ENCODE measurements at places on chromosomes 4 and X.

DNA sequence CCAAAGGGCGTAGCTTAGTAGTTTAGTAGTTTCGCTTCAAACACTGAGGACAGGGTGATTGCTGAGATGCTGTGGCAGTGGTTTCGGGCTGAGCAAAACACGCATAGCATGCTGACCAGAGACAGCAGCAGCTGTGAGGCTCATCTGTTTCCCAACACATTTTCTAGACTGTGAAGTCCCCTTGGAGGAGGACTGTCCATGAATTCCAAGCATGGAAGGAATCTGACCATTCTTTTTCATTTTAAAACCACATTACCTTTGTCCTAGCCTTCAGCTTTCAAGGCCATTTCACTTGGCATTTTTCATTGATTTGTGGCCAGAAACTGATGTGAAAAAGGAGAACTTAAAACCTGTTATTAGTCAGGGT, 240.9 kb downstream of the PALLD start:
- DNase-seq, result no peak

GRCh38 chr4:38600575-38600974, 63.4 kb upstream of the KLF3 start:
- no peak for DNase-seq

DNA sequence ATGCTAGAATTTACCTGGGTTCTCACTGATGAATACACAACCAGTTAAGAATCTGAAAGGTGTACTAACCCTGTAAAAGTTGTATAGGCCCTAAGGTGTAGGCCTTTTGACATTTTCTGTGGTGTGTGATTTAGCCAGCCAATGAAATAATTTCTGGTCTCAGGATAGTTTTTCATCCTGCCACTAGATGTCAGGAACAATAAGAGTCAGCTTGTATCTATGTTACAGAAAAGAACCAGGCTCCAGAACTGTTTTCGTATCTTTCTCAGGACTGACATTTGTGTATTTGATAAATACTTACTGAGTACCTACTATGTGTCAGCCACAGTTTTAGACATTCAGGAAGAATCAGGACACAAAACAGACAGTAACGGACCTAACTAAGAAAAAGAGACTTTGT, 673.6 kb upstream of the TENM3 start:
- DNase-seq, result no peak

- DNase-seq, result no peak
Measured at GRCh38 chr4:80196259-80196921, 913 bp upstream of the PRDM8 start.

- no peak for DNase-seq
Measured at GRCh38 chrX:114774691-114775090, 190.8 kb downstream of the HTR2C start.

- no peak for DNase-seq
Measured at GRCh38 chrX:68183612-68184214, 249.6 kb downstream of the OPHN1 start.

DNA sequence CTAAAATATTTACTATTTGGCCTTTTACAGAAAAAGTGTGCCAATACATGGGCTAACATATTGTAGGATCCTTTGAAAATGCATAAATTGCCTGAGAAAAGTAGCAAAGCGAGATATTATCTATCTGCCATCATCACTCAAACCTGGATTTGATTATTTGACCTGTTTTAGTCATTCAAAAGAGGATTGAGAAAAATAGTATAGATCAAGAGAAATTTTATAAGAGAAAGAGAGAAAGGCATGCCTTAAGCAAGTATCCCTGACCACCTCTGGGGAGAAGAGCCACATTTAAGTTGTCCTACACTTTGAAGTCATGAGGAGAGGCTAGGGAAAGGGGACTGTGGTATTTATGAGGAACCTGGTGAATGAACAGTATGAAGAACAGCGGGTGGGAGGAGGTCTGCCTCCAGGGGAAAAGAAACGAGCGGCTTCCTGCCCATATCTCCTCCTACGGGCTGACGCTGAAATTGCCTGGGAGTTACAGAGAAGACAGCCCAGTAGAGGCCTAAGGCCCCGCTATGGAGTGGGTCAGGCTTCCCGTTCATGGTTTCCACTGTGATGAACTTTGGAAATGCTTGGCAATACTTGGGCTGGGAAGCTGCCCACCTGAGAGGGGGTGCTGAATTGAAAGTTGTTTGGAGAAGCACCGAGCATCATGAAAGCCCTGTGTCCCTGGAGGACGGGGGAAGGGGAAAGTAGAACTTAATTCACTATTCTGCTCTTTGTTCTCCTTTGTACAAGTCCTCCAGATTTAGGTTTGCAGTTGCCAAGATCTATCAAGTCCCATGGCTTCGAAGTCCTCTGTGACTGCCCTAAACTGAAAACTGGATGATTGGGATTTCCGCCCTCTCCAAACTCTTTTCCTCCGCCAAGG, 106.9 kb upstream of the ACSL4 start:
- no peak for DNase-seq

GRCh38 chrX:23978491-23978890, 48.5 kb downstream of the KLHL15 start:
- no peak for DNase-seq

GRCh38 chr4:160129439-160129838, 1026.6 kb downstream of the RAPGEF2 start:
- no peak for DNase-seq

- DNase-seq, result no peak
Measured at GRCh38 chrX:115571712-115572111, 10.7 kb downstream of the PLS3 start.

DNA sequence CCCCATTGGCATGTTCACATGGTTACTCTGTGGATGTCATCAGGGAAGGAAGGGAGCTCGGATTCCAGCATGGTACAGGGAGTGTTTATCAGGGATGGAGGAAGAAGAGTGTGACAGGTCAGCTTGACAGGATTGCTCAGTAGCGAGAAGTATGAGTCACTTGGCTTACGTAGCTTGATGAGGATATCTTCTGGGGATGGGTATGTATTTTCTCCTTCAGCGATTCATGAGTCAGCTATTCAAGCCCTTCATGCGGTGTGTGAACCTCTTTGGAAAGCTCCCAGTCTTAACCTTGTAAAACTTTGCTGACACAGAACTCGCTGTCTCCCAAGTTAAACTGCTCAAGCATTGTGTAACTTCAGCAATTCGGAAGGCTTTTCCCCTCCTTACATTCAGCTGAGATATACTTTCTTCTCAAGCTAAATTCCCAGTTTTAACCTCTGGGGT, 275.4 kb downstream of the ARHGAP10 start:
- DNase-seq, result no peak

- no peak for DNase-seq
Measured at GRCh38 chr4:166279261-166279660, 406.2 kb downstream of the TLL1 start.

DNA sequence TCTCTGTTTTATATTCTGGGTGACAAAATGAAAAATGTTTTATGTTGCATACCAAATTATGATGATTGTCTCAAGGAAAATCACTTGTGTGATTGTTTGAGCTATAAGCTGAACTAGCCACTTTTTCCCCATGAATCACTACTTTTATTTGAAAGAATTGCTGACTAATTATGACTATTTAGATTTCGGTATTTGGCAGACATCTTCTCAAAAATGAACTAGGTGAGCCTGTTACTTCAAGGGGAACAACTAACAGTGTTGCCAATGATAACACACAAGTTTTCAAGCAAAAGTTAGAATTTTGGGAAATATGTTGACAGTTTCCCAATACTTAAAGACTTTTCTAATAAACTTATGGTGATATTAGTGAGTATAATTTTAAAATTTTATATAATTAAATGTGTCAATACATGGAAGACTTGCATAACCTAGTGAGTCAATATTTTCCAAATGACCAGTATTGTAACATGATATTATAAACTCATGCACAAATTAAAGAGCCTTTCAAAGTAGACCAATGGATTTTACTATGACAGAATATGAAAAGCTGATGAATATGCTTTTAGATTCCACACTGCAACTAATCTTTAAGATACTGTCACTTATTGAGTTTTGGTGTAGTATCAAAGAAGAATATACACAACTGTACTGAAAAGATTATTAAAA, 187.7 kb upstream of the GATB start:
- DNase-seq, result no peak

- no peak for DNase-seq
Measured at GRCh38 chr4:169975838-169976796, 50.1 kb downstream of the MFAP3L start.

DNA sequence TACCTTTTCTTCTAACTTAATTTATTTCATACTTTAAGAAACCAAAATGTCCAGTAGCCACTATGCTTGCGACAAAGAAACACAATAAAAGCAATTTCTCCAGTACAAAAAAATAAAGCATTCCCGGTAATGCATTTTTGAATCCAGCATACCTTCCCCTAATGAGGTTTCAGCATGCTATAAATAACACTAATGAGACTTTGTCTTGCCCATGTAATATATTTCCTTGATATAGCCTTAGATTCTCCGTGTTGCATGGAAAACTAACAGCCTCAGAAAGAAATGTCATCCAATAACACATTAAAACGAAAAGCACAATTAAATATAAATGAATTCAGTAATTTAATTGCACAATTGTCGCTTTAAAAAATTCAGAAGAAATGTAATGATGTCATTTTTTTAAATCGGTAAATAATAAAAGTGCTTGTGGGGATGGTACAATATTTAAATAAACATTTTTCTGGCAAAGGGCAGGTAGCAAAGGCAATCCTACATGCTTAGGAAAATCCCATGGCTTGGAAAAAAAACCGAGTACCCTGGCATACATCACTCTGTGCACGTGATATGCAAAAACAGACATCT, 225.2 kb upstream of the PPARGC1A start:
- no peak for DNase-seq

DNA sequence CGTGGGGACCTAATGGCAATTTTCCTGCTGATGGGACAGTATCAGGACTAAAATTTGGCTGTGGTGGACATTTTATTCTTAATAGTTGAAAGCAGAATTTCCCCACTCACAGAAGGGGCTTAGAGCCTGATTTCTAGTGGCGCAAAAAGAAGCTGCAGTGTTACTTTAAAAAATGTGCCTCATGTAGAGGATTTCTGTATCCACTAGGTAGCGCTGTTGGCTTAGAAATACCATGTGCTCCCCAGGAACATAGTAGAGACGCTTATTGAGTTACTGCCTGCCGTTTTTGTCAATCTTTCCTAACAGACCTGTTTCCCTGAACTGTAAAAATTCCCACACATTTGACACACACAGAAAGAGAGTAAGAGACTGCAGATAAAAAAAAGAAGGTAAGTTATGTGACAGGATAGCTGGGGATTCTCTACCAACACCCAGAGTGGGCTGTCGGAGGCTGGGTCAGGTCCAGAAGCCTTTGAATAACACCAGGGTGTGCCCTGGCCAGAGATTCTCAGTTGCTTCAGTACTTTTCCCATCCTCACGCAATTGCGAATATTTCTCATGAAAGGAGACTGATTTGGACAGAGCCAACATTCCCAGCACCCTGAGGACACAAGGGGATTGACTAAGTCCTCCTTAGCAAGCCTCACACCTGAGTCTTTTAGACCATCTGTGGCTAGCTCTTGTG, 88.4 kb downstream of the ZXDA start:
- no peak for DNase-seq

- no peak for DNase-seq
Measured at GRCh38 chr4:25043548-25043947, 12.8 kb upstream of the LGI2 start.

Measured in stimulated activated CD8-positive, alpha-beta memory T cell treated with anti-CD3 and anti-CD28 coated beads, Interleukin-2, amount 100 ng/mL, for 1 hour (primary cell).